MCF 10A (cell line): ENCODE measurements at places on chromosomes 3 and 15. TPM values are rescaled to one million over a fixed set of nuclear protein-coding genes. Genes with fewer than 3 reads are reported as not detected.

- no peak overlapping the region for H3K4me3 ChIP-seq
- no peaks in the 10 kb centered on the region for H3K36me3 ChIP-seq
- peaks cover 17% of the 10 kb centered on the region for H3K4me1 ChIP-seq
- DNase-seq: no peak
Observed at GRCh38 chr15:80006946-80007345, 36.0 kb upstream of the BCL2A1 start.

GRCh38 chr3:83567935-83568334 is 1390.9 kb upstream of the CADM2 start:
- H3K27ac ChIP-seq: no peak overlapping the region
- no peak overlapping the region for H3K4me3 ChIP-seq
- H3K36me3 ChIP-seq: no peaks in the 10 kb centered on the region
- H3K4me1 ChIP-seq: no peaks in the 10 kb centered on the region

DNA sequence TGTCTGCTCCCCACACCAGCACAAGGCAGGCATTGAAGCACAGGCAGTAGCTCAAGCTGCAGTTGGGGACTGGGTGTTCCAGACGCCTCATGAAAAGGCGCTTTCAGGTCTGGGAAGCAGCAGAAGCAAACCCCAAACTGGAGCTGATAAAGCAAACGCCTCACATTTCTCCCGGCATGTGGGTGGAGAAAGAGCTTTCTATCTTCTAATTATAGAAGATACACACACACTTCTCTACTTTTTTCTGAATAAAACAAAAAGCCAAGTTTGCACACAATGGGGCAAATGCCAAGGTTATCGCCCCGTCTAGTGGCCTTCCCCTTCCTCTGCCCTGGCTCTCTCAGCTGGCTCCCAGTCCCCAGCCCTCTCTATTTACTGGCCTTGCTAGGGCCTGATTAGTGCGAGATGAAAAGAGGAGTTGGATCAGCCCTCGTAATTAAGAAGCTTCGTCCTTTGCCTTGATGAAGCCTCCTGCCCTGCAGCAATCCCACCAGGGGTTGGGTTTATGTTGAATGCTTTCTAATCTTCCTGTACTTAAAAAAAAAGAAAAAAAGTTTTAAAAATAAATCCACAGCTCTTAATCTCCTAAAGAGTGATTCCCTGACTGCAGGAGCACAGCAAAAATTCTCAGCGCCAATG is 120.2 kb downstream of the MEGF11 start:
- H3K27me3 ChIP-seq: peaks cover 26% of the 10 kb centered on the region
- no peak overlapping the region for H3K27ac ChIP-seq
- H3K4me1 ChIP-seq: no peaks in the 10 kb centered on the region
- no peaks in the 10 kb centered on the region for H3K36me3 ChIP-seq
- H3K4me3 ChIP-seq: no peak overlapping the region
- no peak for DNase-seq

GRCh38 chr3:53776494-53777101 is 69.6 kb downstream of the CHDH start:
- no peak for DNase-seq
- no peaks in the 10 kb centered on the region for H3K36me3 ChIP-seq
- H3K4me3 ChIP-seq: no peak overlapping the region
- peaks cover 22% of the 10 kb centered on the region for H3K4me1 ChIP-seq
- peaks cover 11% of the 10 kb centered on the region for H3K27me3 ChIP-seq

GRCh38 chr15:60160909-60161308 is 156.8 kb downstream of the FOXB1 start:
- no peak overlapping the region for H3K4me3 ChIP-seq
- no peak for DNase-seq
- no peaks in the 10 kb centered on the region for H3K27me3 ChIP-seq
- peaks cover under 1% of the 10 kb centered on the region for H3K4me1 ChIP-seq
- no peaks in the 10 kb centered on the region for H3K36me3 ChIP-seq

Gene RSRC1
- total RNA-seq: 32.3 and 35.8 TPM in 2 replicates

DNA sequence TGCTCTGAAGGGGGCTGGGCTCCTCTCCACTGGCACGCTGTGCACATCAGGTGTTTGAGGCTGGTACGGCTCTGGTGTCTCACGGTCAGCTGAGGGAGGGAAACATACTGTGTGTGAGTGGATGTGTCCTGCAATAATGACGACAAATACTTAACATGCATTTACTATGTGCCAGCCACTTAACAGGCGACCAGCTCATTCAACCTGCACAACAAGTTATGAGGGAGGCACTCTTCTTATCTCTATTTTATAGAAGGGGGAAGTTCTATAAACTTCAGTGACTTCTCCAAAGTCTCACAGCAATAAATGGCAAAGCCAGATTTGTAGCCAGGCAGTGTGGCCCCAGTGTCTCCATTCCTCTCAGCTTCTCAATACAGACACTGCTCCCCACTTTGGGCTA is 83.1 kb upstream of the LINGO1 start:
- no peak overlapping the region for H3K27ac ChIP-seq
- DNase-seq: no peak
- H3K27me3 ChIP-seq: peaks cover 73% of the 10 kb centered on the region
- no peaks in the 10 kb centered on the region for H3K4me1 ChIP-seq

GRCh38 chr3:52339612-52340011 is 23.5 kb downstream of the DNAH1 start:
- H3K27ac ChIP-seq: no peak overlapping the region
- peaks cover 6% of the 10 kb centered on the region for H3K4me1 ChIP-seq
- H3K4me3 ChIP-seq: no peak overlapping the region
- H3K27me3 ChIP-seq: peaks cover 7% of the 10 kb centered on the region
- no peaks in the 10 kb centered on the region for H3K36me3 ChIP-seq

DNA sequence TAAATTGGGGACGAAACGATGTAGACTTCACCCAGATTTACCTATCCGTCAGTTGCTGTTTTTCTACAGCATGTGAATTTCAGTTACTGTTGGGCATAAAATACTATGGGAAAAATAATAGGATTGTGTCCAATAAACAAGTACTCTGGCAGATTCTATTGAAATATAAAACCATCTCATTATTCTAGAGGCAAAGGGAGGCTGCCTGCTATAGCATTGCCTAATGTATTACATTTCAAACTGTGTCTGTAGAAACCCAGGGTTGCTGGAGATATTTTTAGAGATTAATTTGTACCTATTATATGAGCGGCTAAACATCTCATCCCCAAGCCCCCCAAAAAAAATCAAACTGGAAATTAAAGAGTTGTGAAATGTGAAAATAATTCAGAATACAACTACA is 159.6 kb upstream of the IL12A start:
- peak overlapping the region; percentile 14 for H3K4me3 ChIP-seq
- peaks cover 34% of the 10 kb centered on the region for H3K4me1 ChIP-seq
- no peaks in the 10 kb centered on the region for H3K27me3 ChIP-seq
- H3K36me3 ChIP-seq: no peaks in the 10 kb centered on the region

Gene RASGRP1
- total RNA-seq: not detected in 2 replicates

- no peak overlapping the region for H3K4me3 ChIP-seq
- peaks cover 46% of the 10 kb centered on the region for H3K36me3 ChIP-seq
- H3K27me3 ChIP-seq: no peaks in the 10 kb centered on the region
- DNase-seq: no peak
- no peaks in the 10 kb centered on the region for H3K4me1 ChIP-seq
- H3K27ac ChIP-seq: peak overlapping the region; percentile 21
Observed at GRCh38 chr3:158819282-158819681, 17.4 kb downstream of the MFSD1 start.

DNA sequence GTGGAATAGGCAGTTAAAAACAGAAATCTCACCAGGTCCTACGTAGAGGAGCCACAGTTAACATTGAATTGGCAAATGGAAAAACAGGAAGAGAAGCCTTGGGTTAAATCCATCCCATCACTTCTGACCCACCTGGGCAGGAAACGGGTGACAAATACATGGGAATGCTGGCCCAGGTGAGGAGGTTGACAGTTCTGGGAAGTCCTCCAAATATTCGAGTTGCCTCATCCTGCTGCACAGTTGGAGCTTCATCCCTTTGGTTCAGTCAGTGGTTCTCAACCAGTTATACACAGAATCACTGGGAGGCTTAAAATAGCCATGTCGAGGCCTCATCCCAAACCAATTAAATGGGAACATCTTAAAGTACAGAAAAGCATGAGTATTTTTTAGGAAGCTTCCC is 5.3 kb downstream of the MYZAP start:
- no peak overlapping the region for H3K27ac ChIP-seq
- H3K36me3 ChIP-seq: no peaks in the 10 kb centered on the region
- H3K27me3 ChIP-seq: no peaks in the 10 kb centered on the region
- peak; percentile 84 for DNase-seq

- H3K4me1 ChIP-seq: peaks cover 17% of the 10 kb centered on the region
- no peak overlapping the region for H3K4me3 ChIP-seq
- H3K36me3 ChIP-seq: no peaks in the 10 kb centered on the region
- no peaks in the 10 kb centered on the region for H3K27me3 ChIP-seq
Observed at GRCh38 chr3:99253963-99254355, 352.5 kb upstream of the DCBLD2 start.

Gene PRR23B
- total RNA-seq: not detected in 2 replicates

- H3K4me1 ChIP-seq: peaks cover 34% of the 10 kb centered on the region
- peak overlapping the region; percentile 89 for H3K27ac ChIP-seq
- H3K36me3 ChIP-seq: peaks cover 9% of the 10 kb centered on the region
- DNase-seq: peak; percentile 65
- peak overlapping the region; percentile 97 for H3K4me3 ChIP-seq
Observed at GRCh38 chr3:177195242-177195991, 1.9 kb downstream of the TBL1XR1 start.

Gene CNTN3
- total RNA-seq: 2.6 and 3.5 TPM in 2 replicates

Gene NPTN
- total RNA-seq: 71.0 and 78.9 TPM in 2 replicates

Gene CCDC39
- not detected in 2 replicates for total RNA-seq

GRCh38 chr3:196215493-196216020 is 777 bp upstream of the SLC51A start:
- H3K4me1 ChIP-seq: peaks cover 7% of the 10 kb centered on the region
- peaks cover 14% of the 10 kb centered on the region for H3K27me3 ChIP-seq
- H3K4me3 ChIP-seq: no peak overlapping the region
- H3K36me3 ChIP-seq: no peaks in the 10 kb centered on the region
- H3K27ac ChIP-seq: no peak overlapping the region

DNA sequence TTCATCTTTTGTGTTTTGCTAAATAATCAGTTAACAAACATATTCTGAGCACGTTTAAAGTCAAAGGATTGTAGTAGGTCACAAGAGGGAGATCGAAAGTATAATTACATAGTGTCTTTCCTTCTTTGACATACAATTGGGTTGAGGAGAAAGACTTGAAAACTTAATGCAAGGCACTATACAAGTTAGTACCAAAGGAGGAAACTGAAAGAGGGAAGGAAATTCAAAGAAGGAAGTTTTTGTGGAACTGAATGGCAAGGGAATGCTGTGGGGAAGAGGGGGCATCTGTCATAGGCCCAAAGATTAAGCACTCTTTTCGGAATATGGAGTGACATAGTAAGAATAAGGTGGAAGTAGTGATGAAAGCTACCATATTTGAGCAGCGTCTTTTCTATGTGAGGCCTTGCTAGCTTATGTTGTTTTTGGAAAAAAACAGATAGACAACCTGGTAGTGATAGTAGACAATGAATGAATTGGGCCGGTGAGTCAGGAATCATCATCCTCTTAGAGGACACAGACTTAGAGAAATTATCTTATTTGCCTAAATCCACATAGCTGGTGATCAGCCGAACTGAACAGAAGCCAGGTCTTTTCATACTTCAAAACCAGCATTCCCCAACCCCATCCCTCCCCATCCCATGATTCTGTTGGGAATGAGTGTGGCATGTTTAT is 10.2 kb downstream of the MBNL1 start:
- no peaks in the 10 kb centered on the region for H3K36me3 ChIP-seq
- no peak for DNase-seq
- H3K27me3 ChIP-seq: no peaks in the 10 kb centered on the region
- H3K4me1 ChIP-seq: peaks cover 32% of the 10 kb centered on the region

GRCh38 chr3:132236701-132237651 is 80.2 kb upstream of the ACP3 start:
- no peak for DNase-seq
- no peak overlapping the region for H3K27ac ChIP-seq
- peaks cover 17% of the 10 kb centered on the region for H3K27me3 ChIP-seq
- H3K36me3 ChIP-seq: no peaks in the 10 kb centered on the region
